ENCODE measurements at places on chromosomes 12 and 14.

GRCh38 chr12:118166946-118167345, 31.0 kb downstream of the PEBP1 start:
- no peak for DNase-seq
- H3K36me3 ChIP-seq, result peaks cover 60% of the 10 kb centered on the region

DNA sequence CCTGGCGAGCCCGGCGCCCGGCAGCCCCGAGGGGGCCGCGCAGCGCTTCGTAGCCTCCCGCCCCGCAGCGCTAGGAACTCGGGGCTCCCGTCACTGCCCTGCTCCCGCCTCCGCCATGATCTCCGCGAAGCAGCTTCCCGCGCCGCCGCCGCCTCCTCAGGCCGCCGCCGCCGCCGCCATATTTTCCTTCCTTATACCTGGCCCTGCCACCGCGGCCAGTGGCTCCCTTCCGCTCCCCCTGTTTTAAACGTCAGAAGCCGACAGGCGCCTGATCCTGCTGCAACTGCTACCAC, 286 bp downstream of the PPP4R3A start:
- DNase-seq, result no peak
- H3K4me3 ChIP-seq, result peak overlapping the region; percentile 98
- H3K27me3 ChIP-seq, result no peaks in the 10 kb centered on the region
- peaks cover 18% of the 10 kb centered on the region for H3K4me1 ChIP-seq

DNA sequence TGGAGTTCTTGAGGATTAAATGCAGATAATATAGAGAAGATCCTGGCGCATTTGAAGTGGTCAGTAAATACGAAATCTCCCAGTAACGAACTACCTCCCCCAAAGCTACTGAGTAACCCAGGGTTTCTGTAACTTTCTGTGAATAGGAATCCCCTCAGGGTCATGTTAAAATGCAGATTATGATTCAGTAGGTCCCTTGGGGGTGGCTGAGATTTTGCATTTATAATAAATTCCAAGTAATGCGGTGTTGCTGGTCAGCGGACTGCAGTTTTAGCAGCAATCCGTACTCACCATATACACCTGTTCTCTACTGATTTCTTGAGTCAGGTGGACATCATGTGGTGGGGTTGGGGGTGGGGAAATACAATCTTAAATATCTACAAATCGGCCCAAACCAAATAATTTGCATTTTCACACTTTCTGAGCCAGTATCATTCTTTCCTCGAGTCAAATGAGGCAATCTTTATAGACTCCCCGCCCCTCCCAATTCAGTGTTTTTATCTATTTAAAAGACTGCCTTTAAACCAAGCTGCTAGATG, 868 bp downstream of the SPATA7 start:
- H3K36me3 ChIP-seq, result peaks cover 7% of the 10 kb centered on the region
- no peaks in the 10 kb centered on the region for H3K27me3 ChIP-seq
- H3K27ac ChIP-seq, result peak overlapping the region; percentile 96
- H3K4me1 ChIP-seq, result peaks cover 9% of the 10 kb centered on the region

DNA sequence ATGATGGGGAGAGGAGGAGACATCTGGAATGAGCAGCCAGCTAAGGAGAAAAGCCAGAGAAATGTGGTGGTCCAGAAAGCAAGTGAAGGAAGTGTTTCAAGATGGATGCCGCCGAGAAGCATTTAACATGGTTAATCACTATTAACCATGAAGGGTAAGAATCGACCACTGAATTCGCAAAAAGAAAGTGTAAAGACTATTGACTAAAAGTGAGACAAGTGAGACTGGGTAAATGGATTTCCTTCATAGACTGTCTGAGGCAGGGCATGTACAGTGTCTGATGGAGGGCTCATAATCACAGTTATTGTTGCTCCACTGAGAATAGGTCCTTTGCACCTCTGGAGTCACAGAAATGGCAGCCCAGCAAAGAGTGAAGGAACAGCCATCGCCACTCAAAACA, 25.3 kb upstream of the CLMN start:
- H3K4me3 ChIP-seq, result no peak overlapping the region
- H3K4me1 ChIP-seq, result no peaks in the 10 kb centered on the region
- H3K27me3 ChIP-seq, result peaks cover 23% of the 10 kb centered on the region
- no peak for DNase-seq
